ENCODE measurements at places on chromosomes 11 and 22. TPM values are rescaled to one million over a fixed set of nuclear protein-coding genes. Genes with fewer than 3 reads are reported as not detected.

The BCO2 gene
- 9.4 TPM for total RNA-seq

The TEAD1 gene
- 55.3 TPM for total RNA-seq

The NRIP3 gene
- 1.0 TPM for total RNA-seq

The MRGPRF gene
- total RNA-seq = 16.7 TPM

The KRTAP5-4 gene
- total RNA-seq = not detected

The TSSK2 gene
- total RNA-seq = not detected

The MRGPRE gene
- total RNA-seq = not detected

The BTG4 gene
- total RNA-seq = not detected

The MS4A6E gene
- not detected for total RNA-seq

The ZP1 gene
- total RNA-seq = not detected

The CCDC81 gene
- 0.52 TPM for total RNA-seq

The SERPING1 gene
- total RNA-seq = 15.1 TPM

The KREMEN1 gene
- total RNA-seq = 43.8 TPM

The MEI1 gene
- total RNA-seq = 3.1 TPM

The OR52N4 gene
- not detected for total RNA-seq

The TMPRSS5 gene
- 2.1 TPM for total RNA-seq

The DCPS gene
- 8.4 TPM for total RNA-seq

The ANAPC15 gene
- 7.8 TPM for total RNA-seq

The SSTR3 gene
- total RNA-seq = not detected

The CCDC34 gene
- 2.1 TPM for total RNA-seq

The CD6 gene
- under 0.01 TPM for total RNA-seq

The NCAM1 gene
- total RNA-seq = 63.7 TPM

The SLC22A6 gene
- not detected for total RNA-seq

The OR5P2 gene
- total RNA-seq = not detected

The ST14 gene
- total RNA-seq = 0.52 TPM

The OR8G1 gene
- total RNA-seq = under 0.01 TPM

The SYTL2 gene
- 51.1 TPM for total RNA-seq

The TBX10 gene
- not detected for total RNA-seq

The CNGA4 gene
- not detected for total RNA-seq

The MMP1 gene
- 0.52 TPM for total RNA-seq

The RAB39A gene
- total RNA-seq = 2.1 TPM

The OTOG gene
- total RNA-seq = under 0.01 TPM

The VWCE gene
- total RNA-seq = 1.0 TPM

The C11orf65 gene
- total RNA-seq = 1.0 TPM

The GLYATL1 gene
- not detected for total RNA-seq

The GUCY1A2 gene
- total RNA-seq = 15.7 TPM

The NOL12 gene
- 7.8 TPM for total RNA-seq

The IGF2 gene
- 711 TPM for total RNA-seq

The UBXN1 gene
- total RNA-seq = 106 TPM

The BANF1 gene
- 26.6 TPM for total RNA-seq

The TRIM49 gene
- total RNA-seq = not detected

The VPREB1 gene
- not detected for total RNA-seq

The DSCAML1 gene
- 0.52 TPM for total RNA-seq

The C11orf91 gene
- total RNA-seq = not detected

The PKNOX2 gene
- 6.8 TPM for total RNA-seq

The CHID1 gene
- total RNA-seq = 26.1 TPM

The BATF2 gene
- 0.52 TPM for total RNA-seq

The OR4A16 gene
- not detected for total RNA-seq

Measured in skeletal muscle tissue (tissue), 5 donors.